ENCODE measurements at places on chromosomes 1 and 21. TPM values are rescaled to one million over a fixed set of nuclear protein-coding genes. Genes with fewer than 3 reads are reported as not detected.

NES gene
- total RNA-seq: 0.37 TPM

GRCh38 chr21:43593078-43593477 lies 66.2 kb downstream of the HSF2BP start:
- DNase-seq: no peak

- DNase-seq: peak; percentile 81
Observed at GRCh38 chr1:20885121-20885520, 98.0 kb upstream of the HP1BP3 start.

- no peak for DNase-seq
Observed at GRCh38 chr21:26005464-26005863, 165.1 kb downstream of the APP start.

DNA sequence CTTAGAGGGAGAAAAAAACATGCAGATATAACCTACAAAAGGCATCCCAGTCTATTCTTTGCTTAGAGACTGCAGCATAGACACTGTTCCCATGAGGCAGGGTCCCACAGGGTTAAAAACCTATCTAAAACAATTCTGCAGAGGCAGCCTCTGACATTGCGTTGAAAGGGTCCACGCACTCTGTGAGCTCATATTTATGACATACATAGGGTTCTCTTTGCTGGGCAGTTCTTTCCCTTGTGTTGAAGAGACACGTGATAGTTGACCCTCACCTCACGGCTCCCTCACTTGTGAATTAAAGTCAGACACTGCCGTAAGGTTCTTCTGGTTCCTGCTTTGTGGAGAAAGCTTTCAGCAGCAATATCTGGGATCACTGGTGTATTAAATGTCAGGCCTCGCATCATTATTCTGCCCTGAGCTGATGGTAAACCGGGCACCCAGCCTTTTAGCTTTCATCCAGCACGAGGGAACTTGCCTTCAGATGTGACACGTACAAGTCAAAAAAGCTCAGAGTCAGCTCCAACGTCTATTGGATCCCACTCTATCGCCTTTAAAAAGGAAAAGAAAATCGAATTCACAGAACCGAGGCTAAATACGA lies 52.8 kb upstream of the HNRNPU start:
- DNase-seq: no peak

GRCh38 chr1:170307426-170307825 lies 161.7 kb downstream of the NTMT2 start:
- peak; percentile 25 for DNase-seq

DNA sequence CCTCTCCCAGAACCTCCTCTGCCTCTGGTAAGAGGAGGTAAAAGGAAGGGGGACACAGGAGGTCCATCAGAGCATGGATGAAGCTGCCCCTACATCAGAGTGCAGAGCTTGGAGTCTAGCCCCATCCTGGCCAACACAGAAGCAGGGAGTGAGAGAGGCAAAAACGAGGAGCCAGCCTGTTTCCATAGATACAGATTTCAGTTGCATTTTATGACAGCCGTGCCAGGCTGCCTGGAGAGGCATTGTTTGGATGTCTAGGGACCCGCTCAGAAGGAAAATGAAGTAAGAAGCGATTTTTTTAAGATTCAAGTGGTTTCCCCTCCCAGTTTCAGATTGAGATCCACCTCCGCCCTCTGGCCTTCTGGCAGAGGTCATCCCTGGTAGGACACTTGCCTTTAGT lies 11.5 kb upstream of the GJA8 start:
- DNase-seq: no peak

GRCh38 chr21:32826329-32827167 lies 55.0 kb upstream of the PAXBP1 start:
- peak; percentile 67 for DNase-seq

PCP4 gene
- not detected for total RNA-seq

ERVH48-1 gene
- not detected for total RNA-seq

All from M059J (cell line).